ENCODE measurements at places on chromosomes 11 and 22.

DNA sequence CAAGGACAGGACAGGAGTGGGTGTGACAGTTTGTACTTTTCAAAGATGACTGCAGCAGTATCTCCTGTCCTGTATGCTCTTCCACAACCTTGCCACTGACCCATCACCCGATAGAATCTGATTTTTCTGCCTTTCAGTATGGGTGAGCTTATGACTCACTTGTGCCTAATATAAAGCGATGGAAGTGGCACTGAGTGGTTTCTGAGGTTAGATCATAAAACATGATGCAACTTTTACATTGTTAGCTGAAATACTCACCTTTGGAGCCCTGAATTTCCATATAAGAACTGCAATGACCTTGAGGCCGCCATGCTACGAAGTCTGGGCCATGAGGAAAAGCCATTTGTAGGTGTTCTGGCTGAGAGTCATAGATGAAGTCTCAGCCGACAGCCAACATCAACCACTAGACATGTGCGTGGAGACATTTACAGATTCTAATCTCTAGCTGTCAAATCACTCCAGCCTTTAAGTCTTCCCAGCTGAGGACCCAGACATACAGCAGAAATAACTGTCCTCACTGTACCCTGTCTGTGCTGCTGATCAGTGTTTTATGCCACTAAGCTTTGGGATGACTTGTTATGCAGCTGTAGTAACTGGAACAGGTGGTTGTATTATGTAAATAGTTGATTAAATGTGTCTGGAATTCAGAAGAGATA lies 105.9 kb upstream of the ARHGAP20 start:
- DNase-seq = no peak

DNA sequence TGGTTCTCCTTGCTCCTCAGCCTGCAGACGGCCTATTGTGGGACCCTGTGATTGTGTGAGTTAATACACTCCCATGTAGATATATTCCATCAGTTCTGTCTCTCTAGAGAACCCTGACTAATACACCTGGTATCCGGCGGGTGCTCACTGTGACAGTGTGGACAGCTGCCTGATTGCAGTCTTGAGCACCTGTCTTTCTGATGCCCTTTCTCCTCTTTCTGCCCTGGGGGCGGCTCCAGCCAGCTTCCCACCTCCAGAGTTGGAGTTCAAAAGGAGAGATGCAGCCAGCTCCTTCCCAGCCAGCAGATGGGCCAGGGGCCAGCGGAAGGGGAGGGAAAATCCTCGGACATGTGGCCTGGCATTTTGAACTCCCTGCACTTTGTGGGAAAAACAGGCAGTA lies 15.0 kb downstream of the SMIM38 start:
- DNase-seq = no peak

GRCh38 chr11:7448201-7448600 lies 37.1 kb upstream of the OLFML1 start:
- no peak for DNase-seq

DNA sequence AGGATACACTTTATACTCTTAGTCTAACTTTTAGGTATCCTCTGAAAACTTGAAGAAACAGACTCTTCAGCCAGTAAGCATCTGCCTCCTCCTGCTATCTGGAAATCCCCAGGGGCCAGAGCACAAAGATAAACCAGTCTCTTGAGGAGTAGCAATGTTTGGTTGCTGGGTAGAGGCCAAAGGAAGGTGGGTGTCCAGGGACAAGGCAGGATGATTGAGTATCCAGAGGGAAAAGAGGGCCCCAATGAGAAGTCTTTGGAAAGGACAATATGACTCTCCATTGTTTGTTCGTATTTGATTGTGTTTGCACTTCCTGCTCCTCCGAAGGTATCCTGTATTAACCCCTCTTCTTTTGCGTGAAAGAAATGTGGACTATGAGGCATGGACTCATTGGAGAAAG lies 4.8 kb upstream of the OR52I1 start:
- DNase-seq = no peak

GRCh38 chr11:64582885-64583284 lies 8.1 kb upstream of the SLC22A12 start:
- no peak for DNase-seq

GRCh38 chr11:86805873-86806310 lies 5.5 kb downstream of the PRSS23 start:
- DNase-seq = no peak

DNA sequence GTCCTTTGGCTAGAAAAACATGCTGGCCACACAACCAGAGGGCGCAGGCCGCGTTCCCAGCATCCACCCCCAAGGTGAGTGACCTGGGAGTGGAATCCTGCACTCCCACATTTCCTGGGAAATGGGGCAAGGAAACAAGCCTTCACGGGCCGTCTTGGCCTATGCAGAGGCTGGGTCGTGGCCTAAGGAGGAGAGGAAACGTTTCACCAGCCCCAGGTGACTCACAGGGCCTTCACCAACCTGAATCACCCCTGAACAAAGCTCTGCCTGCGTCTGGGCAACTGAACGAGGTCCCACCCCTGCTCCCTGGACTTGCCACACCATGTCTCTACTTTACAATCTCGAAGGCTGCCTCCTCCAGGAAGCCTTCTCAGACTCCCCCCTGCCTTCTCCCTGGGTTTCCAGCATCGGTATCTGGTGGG lies 13.2 kb downstream of the MYH9 start:
- DNase-seq = no peak

- no peak for DNase-seq
These were observed 22.4 kb downstream of the DGAT2 start for GRCh38 chr11:75790986-75791385.

- DNase-seq = no peak
These were observed 663.2 kb downstream of the CNTN5 start for GRCh38 chr11:99683933-99684332.

- no peak for DNase-seq
These were observed 122.9 kb upstream of the CADM1 start for GRCh38 chr11:115627071-115627470.

DNA sequence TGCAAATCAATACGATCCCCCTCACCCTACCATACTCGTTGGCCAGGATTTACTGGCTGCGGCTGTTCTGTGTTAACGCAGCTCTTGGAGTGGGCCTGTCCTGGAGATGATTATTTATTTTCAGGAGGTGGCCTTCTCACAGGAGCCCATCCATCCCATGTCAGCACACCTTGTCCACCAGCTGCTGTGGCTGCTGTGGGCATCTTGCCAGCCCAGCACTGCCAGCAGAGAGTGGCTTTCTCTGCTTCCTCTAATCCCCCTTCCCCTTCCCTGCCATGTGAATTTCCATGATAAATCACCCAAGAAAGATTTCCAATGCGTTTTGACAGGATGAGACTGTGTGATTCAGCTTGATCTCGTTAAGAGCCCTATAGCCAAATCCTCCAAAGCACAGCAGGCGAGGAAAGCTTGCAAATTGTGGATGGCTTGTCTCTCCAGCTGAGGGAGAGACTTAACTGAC lies 309.1 kb upstream of the C11orf87 start:
- DNase-seq = no peak

GRCh38 chr11:1882265-1883238 lies 9.1 kb downstream of the PRR33 start:
- DNase-seq = no peak

GRCh38 chr11:127462065-127462344 lies 461.4 kb upstream of the KIRREL3 start:
- no peak for DNase-seq

DNA sequence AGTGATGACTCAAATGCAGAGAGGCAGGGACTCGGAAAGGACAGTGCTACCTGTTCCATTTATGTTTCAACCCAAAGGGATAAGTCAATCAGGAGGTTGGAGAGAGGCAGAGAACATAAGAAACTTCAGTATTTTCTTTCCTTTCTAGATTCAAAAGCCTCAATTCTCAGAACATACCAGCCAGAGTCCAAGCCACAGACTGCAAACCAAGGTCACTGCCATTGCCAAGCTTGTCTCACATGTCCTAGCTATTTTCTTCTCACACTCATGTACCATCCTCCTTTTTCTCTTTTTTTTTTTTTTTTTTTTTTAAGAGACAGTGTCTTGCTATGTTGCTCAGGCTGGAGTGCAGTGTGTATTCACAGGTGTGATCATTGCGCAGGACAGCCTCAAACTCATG lies 111.7 kb upstream of the AKIP1 start:
- no peak for DNase-seq

All from NCI-H1694 (cell line).